ENCODE measurements at places on chromosomes 1 and 21. TPM values are rescaled to one million over a fixed set of nuclear protein-coding genes. Genes with fewer than 3 reads are reported as not detected.
A peak's percentile ranks its signal among the peaks of the same experiment; 100 is the strongest.

The LCE2B gene
- not detected for total RNA-seq

The SH3D21 gene
- total RNA-seq = 0.10 TPM

The DYRK1A gene
- total RNA-seq = 115 TPM

The PRAMEF26 gene
- not detected for total RNA-seq

The AIRE gene
- total RNA-seq = not detected

The ACTL8 gene
- not detected for total RNA-seq

GRCh38 chr1:17462669-17463068 is 23.2 kb upstream of the RCC2 start:
- DNase-seq = no peak

GRCh38 chr1:99180343-99180808 is 83.9 kb upstream of the PLPPR4 start:
- peak; percentile 56 for DNase-seq

GRCh38 chr1:246394121-246394520 is 113.0 kb downstream of the SMYD3 start:
- DNase-seq = no peak

GRCh38 chr1:203706444-203706843 is 58.5 kb upstream of the LAX1 start:
- DNase-seq = no peak
